ENCODE measurements at places on chromosomes 5 and 9. TPM values are rescaled to one million over a fixed set of nuclear protein-coding genes. Genes with fewer than 3 reads are reported as not detected.

TLX3 gene
- 1.9 TPM for total RNA-seq

DNA sequence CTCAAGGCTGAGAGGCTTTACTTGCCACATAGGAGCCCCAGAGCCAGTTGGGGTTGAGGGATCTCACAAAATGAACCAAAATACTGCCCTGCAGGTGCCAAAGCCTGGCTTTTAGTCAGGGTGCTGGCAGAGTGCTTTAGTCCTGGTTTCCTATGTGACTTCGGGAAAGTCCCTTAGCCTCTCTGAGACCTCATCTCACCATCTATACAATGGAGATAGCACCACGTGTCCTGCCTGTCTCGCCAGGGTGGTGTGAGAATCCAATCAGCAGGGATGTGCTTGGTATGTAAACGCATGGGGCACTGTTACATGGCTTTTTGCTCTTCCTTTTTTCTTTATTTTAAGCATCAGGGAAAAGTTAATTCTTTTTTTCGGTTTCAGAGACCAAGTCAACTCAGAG lies 68.3 kb downstream of the SHB start:
- DNase-seq = no peak

GRCh38 chr9:107389617-107390071 lies 99.9 kb downstream of the KLF4 start:
- DNase-seq = no peak

HSD17B3 gene
- not detected for total RNA-seq

- no peak for DNase-seq
Measured at GRCh38 chr9:107586493-107586892, 96.9 kb upstream of the KLF4 start.

GRCh38 chr5:53265043-53265442 lies 155.5 kb upstream of the MOCS2 start:
- no peak for DNase-seq

DNA sequence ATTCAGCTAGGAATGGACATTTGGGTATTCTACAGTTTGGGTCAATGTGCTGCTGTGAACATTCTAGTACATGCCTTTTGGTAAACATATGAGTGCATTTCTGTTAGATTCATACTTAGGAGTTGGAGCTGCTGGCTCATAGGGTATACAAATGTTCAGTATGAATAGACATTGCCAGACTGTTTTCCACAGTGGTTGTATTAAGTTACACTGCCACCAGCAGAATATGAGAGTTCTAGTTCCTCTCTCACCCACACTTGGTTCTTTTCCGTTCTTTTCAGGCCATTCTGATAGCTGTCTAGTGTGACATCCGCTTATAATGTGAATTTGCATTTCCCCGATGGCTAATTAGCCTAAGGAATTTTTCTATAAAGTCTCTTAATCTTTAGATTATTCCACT lies 25.0 kb downstream of the STOM start:
- DNase-seq = no peak

GRCh38 chr9:114731701-114732100 lies 49.7 kb upstream of the TEX48 start:
- no peak for DNase-seq

DNA sequence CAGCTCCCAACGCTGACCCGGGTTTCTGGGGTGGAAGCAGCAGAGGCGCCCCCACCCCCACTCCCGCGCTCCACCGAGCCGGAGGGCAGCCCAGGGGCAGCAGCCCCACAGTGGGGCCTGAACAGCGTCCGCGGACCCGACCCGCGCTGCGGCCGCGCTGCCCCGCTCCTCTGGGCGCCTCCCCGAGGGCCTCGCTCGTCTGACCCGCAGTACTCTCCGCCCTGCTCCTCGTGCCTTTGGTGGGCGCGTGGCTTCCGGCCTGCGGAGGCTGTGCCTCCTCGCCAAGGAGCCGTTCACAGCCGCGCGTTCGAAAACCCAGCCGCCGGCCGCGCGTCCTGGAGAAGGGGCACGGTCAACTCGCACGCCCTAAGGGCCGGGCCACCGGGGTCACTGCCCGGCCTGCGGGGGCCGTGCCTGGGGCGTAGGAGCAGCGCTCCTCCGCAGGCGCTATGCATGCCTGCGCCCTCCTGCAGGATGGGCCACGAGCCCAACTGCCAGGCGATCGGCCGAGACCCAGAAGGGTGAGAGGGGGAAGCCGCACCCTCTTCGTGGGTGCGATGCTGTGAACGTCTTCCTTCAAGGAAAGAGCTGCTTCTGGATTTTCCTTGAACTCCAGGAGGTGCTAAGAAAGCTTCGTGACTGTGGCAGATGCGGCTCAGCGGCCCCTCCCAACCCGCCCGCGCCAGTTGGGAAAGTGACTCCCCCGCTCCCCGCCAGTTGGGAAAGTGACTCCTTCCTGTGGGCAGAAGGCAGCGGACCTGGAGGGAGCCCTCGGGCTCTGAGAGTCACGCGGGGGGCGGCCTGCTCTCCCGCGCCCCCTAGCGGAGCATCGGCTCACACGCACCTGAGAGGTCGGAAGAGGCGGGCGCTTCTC lies 82.7 kb downstream of the HSD17B3 start:
- DNase-seq = peak; percentile 78

HACD4 gene
- 0.24 TPM for total RNA-seq

GRCh38 chr9:110580850-110581249 lies 1.3 kb upstream of the SVEP1 start:
- no peak for DNase-seq

LCNL1 gene
- not detected for total RNA-seq

DNA sequence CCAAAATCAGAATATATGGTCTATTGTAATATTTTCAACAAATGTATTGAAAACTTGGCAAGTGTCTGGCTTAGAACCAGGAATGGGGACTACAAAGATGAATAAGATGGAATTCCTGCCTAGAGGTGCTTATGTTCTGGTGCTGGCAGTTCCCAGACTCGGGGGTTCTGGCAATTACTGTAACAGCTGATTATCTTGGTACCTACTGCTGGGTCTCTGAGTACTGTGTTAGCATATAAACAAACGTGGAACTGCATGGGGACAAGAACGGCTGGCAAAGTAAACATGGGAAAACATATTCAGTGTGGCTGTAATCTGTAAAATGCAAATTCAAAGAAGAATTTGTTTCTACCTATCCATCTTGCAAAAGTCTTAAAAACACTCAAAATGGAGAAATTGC lies 89.9 kb downstream of the SLC24A2 start:
- DNase-seq = no peak

TAF1L gene
- total RNA-seq = not detected

DNA sequence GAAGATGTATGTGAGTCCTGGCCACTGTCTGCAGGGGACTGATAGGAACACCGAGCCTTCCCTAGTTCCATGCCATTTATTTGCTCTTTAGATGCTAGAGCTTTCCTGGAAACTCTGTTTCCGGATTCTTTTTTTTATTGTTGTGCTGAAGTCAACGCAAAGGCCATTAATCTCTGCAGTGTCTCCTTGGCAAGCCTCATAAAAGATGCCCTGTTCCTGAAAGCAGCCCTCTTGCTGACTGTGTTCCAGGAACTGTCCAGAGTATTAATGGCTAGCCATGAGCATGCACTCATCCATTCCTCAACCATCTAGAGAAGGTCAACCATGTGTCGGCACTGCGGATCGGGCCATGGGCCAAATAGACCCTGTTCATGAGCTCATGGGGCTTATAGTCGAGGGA lies 42.9 kb upstream of the SMAD5 start:
- no peak for DNase-seq

NDST1 gene
- total RNA-seq = 18.5 TPM

DNA sequence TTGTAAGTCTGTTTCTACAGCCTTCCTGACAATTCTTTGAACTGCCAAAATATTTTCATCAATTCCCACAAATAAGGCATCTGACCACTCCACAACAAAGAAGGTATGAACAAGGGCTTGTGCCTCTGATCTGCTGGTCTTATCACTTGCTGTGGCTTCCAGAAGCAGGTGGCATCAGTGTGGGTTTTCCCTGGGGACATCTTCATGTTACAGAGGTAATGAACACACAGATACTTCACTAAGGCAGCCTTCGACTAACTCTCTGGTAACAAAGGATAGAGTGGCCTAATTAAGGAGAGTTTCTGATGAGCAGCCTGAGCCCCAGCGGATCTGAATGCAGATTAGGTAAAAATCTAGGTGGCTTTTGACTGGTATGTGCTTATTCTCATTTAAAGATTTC lies 15.2 kb upstream of the ERAP2 start:
- no peak for DNase-seq

DNA sequence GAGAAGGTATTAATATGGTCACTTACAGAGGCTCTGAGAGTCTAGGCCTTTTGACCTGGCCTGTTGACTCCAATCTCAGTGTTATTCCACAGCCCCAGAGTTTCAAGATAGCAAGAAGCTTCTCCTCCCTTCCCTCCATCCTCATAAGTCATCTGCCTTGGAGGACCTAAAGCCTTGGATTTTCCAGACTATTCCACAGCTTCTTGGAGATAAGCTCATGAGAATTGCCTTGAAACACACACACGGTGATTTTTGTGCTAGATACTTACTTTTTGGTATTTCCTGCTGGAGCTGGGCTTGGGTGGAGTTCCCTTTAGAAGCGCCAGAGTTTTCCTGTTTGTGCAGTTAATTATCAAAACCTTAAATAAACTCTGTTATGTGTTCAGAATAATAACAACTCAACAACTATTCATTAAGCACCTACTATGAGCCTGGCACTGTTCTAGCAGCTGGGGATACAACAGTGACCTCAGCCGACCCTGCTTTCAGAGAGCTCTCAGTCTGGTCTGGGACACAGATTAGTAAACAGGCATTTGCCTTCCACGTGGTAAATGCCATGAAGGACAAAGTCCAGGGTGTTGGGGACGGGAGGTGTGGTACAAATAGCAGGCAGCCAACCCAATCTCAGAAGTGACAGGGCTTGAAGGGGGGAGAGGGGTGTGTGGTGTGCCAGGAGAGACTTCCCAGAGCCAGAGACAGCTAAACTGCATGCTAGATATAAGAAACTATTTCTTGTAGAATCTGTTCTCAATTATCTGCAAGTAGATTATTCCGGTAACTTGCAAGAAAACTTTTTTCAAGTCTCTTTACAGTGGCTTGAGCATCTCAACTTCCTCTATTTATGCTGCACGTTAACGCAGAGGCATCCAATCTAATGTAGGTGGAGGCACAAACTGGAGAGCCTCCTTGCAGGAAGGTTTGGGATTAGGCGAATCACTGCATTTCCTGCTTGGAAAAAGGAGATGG lies 55.9 kb upstream of the KLF9 start:
- DNase-seq = no peak
